ENCODE measurements at places on chromosomes 5 and 9.

DNA sequence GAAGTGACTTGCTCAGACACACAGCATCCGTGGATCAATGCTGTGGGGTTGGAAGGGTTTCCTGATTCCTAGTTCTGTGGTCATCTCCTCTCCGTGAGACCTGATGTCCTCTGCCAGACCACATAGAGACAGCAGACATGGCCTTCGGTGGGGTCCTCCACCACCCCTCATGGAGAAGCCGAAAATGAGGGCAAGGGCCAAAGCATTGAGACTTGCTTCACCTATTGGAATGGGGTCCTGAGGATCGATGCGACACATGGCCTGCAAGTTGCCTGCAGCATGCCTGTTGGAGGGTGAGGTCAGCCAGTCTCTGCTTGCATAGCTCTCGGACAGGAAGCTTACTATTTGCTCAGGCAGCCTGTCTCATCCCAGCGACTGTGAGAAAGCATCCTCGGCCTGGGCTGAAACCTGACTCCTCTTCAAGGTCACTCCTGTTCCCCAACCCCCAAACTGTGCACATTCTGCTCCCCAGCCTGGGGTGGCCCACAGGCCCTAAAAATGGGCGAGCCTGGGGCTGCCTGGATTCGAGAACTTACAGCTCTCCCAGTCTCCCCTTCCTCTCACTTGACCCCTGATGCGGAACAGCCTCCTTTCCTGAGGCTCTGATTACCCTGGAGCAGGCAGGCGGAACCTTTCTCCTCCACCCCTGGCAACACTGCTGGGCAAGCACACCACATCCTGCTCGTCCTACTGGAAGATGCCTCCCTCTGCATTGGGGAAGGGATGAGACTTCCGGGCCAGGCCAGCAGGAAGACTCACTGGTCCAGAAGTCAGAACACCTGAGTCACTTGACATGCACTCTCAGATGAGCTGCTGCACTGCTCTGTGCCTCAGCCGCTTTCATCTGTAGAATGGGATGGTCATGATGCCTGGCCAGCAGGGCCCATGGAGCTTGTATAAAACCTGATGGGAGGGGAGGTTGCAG, 186.9 kb downstream of the RGS3 start:
- DNase-seq, result no peak

DNA sequence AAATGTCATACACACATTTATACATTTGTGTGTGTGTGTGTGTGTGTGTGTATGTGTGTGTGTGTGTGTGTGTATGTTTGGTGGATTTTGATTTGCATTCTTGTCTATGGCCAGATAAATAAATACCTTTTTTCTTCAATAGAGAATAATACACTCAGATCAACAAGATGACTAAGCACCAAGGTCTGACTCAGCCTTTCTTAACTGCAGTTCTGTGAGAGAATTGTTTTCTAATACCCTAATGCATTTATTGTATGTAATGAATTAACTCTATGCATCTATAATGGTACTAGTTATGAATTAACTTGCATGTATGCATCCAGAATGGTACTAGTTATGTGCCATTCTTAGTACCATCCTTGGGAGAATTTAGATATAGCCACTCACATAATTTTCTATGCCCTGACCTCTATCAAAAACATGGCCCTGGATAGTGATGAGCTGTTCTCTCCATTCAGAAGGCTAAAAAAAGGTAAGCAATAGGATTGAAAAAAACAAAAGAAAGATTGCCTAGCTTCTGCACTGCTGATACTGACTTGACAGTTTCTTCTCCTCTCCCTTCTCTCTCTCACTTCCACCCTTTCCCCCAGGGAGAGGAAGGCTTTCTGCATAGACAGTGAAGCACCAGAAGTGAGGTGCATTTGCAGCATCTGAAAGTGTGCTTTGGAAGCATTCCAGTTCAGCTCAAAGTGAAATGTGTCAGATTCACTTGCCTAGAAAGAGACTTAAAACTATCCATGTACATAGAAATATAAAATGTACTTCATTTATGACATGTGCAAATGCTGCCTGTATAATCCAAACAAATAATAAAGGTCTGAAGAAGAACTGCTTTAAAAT, 55.1 kb upstream of the CCDC112 start:
- no peak for DNase-seq

GRCh38 chr5:4058899-4059298, 463.3 kb downstream of the IRX1 start:
- DNase-seq, result no peak

GRCh38 chr5:30690931-30691330, 502.6 kb upstream of the CDH6 start:
- DNase-seq, result no peak

DNA sequence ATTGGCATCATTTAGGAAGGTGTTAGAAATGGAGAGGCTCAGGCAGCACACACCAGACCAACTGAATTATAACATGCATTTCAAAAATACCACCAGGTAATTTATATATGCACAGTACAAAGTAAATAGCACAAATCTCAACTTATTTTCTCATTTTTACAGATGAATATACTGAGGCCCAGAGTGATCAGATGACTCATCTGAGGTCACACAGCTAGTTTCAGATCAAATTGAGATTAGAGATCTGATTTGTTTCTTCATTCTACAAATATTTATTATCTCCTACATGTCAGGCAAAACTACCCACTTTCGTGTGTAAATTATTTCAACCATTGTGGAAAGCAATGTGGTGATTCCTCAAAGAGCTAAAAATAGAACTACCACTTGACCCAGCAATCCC, 507.1 kb downstream of the TLE4 start:
- DNase-seq, result no peak

DNA sequence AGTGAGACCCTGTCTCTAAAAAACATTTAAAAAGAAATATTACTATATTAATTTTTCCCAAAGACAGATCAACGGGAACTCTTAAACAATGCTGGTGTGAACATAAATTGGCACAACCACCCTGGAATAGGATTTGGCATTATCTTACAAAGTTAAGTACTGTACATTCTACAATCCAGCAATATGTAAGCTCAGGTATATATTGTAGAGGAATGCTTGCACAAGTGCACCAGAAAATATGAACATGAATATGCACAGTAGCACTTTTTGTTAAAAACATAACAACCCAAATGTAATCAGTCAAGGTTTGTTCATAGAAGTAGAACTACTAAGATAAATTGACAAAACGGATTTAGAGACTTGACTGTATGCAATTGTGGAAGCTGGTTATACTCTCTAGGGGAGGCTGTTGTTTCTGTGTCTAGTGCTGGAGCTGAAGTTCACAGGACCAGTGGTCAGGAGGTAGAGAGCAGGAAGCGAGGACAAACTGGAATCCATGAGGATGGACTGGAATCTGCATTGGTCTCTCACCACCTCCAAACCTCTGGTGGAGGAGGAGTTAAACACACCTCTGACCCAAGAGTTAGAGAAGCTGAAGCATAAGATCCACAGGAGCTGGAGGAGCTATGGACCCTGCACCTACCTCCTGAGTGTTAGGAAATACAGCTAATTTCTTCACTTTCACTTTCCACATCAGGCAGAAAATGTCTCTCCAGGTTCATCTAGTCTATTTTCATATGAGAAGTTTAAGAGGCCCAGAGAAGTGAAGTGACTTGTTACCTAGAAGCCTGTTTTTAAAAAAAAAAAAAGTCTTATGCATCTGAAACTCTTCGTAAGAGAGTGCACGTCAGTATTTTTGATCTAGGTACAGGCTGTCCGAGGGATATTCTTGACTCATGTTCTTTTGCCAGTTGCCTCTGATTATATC, 20.3 kb upstream of the RIC1 start:
- no peak for DNase-seq

- no peak for DNase-seq
Observed at GRCh38 chr5:43061352-43062075, 21.4 kb upstream of the ANXA2R start.

GRCh38 chr9:110334871-110335270, 2.8 kb downstream of the TXNDC8 start:
- no peak for DNase-seq

GRCh38 chr5:61534481-61535267, 202.6 kb downstream of the ZSWIM6 start:
- DNase-seq, result no peak

- DNase-seq, result no peak
Observed at GRCh38 chr9:33227741-33228140, 12.2 kb upstream of the SPINK4 start.

- no peak for DNase-seq
Observed at GRCh38 chr9:36550135-36550534, 22.6 kb upstream of the MELK start.

- no peak for DNase-seq
Observed at GRCh38 chr5:169474226-169474625, 109.3 kb upstream of the SPDL1 start.

GRCh38 chr9:102483651-102484050, 511.5 kb upstream of the CYLC2 start:
- no peak for DNase-seq

- no peak for DNase-seq
Observed at GRCh38 chr9:133187561-133188005, 21.5 kb downstream of the OBP2B start.

- no peak for DNase-seq
Observed at GRCh38 chr5:174790906-174791305, 66.5 kb downstream of the MSX2 start.

DNA sequence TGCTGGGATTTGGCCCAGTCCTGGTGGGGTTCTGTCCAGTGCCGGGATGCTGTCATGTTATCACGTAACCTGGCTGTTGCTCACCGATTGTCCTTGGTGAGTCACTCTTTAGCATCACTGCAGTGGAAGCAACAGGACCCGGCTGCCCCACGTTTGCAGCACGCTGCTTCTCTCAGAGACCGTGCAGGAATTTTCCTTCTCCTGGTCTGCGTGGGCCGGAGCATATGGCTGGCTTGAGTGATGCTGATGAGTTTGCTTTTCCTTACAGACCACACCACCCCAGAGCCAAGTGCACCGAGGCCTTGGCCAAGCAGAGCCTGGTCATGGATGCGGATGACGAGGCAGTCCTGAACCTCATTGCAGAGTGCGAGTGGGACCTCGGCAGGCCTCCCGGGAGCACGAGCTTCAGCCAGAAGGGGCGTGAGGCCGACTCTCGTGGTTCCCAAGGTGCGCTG, 21.4 kb downstream of the CEP72 start:
- DNase-seq, result no peak

DNA sequence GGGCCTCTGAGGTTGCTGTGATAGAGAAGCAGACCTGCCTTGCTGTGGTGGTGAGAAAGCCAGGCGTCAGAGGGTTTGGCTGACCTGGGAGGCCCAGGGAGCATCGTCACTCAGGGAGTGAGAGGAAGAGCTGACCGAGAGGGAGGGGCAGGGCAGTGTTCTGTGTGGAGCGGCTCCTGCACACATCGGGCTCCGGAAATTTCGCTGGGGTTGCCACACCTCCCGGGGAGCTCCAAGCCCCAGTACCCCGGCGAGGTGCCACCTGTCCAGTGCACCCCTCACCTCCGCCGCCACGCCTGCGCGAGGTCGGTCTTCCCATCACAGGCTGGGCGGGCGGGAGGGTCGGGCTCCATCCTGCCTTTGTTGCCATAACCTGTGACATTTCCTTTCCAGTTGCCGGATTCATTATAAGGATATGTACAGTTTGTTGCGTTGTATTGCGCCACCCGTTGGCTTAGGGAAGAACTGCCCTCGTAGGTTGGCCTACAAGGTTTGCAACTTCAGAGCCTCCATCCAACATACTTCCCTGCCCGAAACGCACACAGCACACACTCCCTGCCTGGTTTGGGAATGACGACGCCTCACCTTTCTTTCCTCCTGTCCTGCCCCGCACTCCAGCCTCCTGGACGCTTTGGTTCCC, 223.2 kb downstream of the CACNA1B start:
- no peak for DNase-seq

DNA sequence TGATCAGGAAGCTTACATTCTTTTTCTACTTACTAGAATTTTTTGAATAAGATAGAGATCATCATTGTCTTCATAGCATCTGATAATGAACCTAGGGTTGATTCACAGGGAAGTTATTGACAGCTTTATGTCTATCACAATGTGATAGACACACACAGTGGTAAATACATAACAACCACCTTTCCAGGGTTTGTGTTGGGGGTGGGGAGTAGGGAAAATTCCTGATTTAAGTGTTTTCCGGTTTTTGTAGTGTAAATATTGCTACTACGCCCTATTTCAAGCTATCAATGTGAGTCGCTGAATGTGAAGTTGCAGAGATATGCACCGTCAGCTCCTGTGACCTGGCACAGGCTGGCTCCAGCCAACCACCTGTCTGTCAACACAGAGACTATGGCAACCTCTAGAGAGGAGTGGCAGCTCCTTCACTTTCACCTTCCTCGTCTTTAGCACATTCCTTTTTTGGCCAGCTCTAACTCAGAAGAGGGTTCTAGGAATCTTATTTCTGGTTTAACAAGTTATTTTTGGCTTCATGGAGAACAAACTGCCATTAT, 224.9 kb downstream of the MAT2B start:
- DNase-seq, result no peak

- no peak for DNase-seq
Observed at GRCh38 chr5:127098241-127098640, 24.9 kb upstream of the C5orf63 start.

- no peak for DNase-seq
Observed at GRCh38 chr5:78747705-78748359, 99.3 kb upstream of the LHFPL2 start.

Measured in body of pancreas (tissue), 4 donors.